Activated naive CD4-positive, alpha-beta T cell (primary cell): ENCODE measurements at places on chromosomes 2 and 18.
A peak's percentile ranks its signal among the peaks of the same experiment; 100 is the strongest.

DNA sequence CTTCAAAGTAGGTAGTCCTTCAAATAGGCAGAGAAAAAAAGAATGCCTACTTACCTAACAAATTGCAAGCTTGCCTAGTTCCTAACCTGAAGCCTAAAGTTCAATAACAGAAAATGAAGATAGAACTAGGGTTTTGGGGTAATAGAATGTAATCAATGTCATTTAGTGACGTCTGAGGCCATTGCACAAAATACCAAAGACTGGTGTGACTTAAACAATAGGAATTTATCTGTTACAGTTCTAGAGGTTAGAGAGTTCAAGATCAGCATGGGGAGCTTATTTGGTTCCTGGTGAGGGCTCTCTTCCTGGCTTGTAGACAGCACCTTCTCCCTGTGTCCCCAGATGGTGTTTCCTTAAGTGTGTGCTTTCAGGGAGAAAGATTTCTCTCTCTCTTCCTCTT is 4.7 kb upstream of the NPC1 start:
- DNase-seq = no peak

DNA sequence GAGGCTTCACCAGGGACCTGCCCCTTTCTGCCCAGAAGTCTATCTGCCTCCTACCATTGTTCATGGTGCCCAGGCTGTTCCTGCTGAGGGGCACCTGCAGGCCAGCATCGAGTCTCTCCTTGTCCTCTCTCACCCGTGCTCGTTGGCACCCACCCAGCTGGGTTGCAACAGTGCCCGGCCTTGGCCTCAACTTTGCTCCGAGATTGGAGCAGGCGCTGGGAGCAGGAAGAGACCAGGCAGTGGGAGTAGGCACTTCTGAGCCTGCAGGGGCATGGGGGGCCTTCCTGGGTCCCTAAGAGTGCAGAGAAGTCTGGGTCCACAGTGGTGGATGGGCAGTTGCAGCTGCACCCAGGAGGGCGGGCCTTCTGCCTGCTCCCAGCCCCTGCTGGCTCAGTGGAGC is 75.6 kb downstream of the NCOA1 start:
- no peak for DNase-seq

DNA sequence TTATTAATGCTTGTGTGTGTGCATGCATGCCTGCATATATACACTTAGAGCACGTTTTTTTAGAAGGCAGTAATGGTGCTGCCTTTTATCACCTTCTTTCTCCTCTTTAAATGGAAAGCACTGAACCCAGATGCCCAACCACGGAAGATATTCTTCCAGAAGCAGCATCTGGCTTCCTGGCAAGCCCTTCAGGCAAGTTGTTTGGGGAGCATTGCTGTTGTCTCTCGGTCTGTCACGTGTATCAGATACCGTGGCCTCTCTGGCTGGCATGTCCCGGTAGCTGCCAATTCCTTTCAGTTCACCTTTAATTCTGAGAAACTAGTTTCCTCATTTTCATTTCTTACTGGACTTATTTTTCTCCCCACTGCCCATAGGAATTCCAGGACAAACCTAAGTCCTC is 587.8 kb downstream of the ARHGAP15 start:
- DNase-seq = no peak

- no peak for DNase-seq
These were observed 109.5 kb downstream of the EIPR1 start for GRCh38 chr2:3267869-3268704.

DNA sequence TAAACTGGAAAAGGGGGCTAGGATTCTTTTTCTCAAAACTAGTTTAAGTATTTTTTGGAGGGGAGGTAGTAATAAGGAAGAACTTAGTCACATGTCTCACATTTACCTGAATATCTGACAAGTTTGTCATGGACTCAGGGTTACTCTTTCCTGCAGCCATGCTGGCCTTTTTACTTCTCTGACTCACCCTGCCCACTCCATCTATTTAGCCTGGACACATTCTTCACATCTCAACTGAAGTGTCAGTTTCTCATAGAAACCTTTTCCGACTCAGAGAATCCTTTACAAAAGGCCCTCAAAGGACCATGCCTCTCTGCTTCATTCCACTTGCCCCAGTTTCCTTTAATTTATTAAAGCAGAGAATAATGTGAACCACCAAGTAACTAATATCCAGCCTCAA is 42.6 kb downstream of the SCN7A start:
- DNase-seq = no peak

GRCh38 chr2:222492683-222493082 is 68.3 kb downstream of the SGPP2 start:
- DNase-seq = no peak

GRCh38 chr18:5309888-5310470 is 14.5 kb upstream of the ZBTB14 start:
- DNase-seq = peak; percentile 16

DNA sequence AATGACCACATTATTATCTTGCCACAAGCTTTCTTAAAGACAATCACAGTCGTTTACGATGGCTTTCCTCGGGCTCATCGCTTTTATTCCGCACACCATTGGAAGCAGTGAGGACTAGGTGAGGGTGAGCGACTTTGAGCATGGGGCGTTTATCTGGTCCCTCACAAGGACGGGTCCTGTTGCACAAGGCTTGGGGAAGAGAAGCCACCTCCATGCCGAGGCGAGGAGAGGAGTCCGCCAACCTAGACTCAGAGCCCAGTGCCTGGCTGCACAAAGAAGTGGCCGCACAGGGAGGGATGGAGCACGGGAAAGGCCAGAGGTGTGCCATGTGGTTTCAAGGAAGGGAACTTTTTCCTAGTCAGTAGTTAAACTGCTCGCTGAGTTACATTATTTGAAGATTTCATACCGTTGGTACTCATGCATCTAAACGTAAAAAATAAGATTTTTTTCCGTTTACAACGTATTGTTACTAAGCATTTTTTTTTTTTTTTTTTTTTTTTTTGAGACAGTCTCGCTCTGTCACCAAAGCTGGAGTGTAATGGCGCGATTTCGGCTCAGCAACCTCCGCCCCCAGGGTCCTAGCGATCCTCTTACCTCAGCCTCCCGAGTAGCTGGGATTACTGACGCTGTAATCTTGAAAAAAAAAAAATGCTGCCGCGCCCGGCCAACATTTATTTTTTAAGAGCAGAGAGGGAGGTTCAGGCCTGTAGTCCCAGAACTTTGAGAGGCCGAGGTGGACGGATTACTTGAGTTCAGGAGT is 849 bp upstream of the CYP27C1 start:
- DNase-seq = no peak

DNA sequence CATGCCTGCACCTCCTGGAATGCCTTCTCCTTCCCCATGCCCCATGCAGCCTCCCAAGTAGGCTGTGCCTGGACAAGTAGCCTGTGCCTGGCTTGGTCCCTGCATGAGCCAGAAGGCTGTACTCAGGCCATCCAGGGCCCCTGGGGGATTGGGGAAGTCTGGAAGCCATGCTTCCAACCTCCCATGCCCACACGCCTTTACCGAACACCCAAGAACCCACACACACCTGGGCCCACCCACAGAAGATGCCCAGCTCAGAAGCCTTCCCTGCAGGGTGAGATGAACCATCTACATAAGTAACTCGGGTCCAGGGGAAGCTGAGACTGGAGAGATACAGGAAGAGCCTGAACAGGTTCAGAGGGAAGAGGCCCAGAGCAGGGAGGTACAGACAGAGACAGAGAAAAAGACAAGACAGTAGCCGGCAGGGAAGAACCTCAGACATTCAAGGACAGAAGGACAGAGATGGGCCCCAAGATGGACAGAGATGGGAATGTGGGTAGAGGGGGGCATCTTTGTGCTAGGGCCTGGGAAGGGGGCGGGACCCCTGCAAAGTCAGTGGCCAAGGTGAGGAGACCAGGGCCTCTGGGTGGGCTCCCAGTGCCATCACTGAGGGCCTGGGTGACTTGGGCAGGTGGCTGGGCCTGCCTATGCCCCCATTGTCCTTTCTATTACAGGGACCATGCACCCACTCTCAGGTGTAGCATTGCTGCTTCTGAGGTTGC is 4.3 kb downstream of the BIN1 start:
- DNase-seq = no peak

GRCh38 chr2:146950361-146950760 is 894.5 kb upstream of the ACVR2A start:
- DNase-seq = no peak

GRCh38 chr2:37812414-37812813 is 112.7 kb upstream of the RMDN2 start:
- DNase-seq = no peak

GRCh38 chr2:187320846-187321245 is 127.2 kb downstream of the CALCRL start:
- no peak for DNase-seq

GRCh38 chr2:45919160-45919650 is 267.7 kb downstream of the PRKCE start:
- DNase-seq = no peak

DNA sequence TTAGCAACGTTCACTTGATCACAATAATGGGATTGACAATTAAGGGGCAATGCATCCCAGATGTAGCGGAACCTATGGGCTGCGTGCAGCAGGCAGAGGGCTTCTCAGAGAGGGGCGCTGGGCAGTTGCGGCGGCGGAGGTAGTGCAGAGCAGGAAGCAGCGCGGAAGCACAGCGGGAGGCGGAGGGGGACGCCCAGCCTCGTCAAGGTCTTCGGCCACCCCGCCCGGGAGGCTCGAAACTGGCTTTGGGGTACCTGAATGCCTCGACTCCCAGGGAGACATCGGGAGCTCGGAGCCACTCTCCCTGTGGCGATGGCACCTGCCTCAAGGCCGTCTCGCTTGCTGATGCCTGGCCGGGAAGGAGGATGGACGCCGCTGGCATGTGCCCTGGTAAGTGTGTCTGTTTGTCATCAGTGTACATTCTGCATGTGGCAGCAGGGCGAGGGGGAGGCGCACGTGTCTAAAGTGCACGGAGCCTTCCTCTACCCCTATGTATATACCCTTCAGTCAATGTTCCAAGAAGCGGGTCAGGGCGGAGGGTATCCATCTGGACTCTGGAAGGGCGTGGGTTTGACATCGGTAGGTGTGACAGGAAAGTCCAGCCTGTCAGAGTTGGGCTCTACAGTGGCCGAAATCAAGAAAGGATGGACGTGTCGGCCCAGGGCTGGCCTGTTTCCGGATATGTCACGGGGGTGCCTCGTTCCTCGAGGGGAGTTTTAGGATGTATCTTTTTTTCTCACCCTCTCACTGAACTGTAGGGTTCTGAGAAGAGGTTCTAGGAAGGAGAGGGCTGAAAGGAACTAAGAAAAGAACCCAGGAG is 7.5 kb upstream of the SP9 start:
- no peak for DNase-seq

GRCh38 chr2:150464270-150464669 is 23.2 kb downstream of the RND3 start:
- DNase-seq = no peak

DNA sequence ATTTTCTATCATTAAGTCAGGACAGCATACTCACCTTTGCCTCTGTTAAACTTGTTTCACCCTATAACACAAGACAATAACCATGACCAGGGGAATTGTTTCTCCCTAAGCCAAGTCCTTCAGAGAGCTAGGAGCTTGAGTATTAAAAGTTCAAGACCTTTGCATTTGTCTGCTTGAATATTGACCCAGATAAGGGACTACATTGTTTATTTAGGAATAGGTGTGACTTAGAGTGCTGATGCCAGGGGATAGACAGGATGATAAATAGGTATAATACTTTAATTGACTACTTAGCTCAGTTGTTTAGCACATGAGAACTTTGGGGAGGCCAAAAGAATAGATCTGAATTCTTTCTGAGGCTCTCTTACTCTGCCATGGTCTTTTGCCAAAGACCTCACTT is 185.8 kb downstream of the FMNL2 start:
- DNase-seq = no peak

- no peak for DNase-seq
These were observed 154.0 kb downstream of the PMAIP1 start for GRCh38 chr18:60053747-60054304.

DNA sequence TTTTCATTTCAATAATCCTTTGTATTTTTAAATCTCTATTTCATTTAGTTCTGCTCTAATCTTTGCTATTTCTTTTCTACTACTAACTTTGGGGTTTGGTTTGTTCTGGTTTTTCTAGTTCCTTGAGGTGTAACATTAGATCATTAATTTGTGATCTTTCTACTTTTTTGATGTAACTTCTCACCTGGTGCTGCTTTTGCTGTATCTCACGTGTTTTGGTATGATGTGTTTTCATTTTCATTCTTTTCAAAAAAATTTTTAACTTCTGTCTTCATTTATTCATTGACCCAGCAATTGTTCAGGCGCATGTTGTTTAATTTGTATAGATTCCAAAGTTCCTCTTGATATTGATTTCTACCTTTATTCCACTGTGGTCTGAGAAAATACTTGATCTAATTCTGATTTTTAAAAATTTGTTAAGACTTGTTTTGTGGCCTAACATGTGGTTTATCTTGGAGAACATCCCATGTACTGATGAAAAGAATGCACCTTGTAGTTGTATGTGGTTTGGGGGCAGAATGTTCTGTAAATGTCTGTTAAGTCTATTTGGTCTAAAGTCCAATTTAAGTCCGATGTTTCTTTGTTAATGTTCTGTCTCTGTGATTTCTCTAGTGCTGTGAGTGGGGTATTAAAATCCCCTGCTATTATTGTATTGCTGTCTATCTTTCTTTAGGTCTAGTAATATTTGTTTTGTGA is 17.3 kb upstream of the MALT1 start:
- DNase-seq = no peak

DNA sequence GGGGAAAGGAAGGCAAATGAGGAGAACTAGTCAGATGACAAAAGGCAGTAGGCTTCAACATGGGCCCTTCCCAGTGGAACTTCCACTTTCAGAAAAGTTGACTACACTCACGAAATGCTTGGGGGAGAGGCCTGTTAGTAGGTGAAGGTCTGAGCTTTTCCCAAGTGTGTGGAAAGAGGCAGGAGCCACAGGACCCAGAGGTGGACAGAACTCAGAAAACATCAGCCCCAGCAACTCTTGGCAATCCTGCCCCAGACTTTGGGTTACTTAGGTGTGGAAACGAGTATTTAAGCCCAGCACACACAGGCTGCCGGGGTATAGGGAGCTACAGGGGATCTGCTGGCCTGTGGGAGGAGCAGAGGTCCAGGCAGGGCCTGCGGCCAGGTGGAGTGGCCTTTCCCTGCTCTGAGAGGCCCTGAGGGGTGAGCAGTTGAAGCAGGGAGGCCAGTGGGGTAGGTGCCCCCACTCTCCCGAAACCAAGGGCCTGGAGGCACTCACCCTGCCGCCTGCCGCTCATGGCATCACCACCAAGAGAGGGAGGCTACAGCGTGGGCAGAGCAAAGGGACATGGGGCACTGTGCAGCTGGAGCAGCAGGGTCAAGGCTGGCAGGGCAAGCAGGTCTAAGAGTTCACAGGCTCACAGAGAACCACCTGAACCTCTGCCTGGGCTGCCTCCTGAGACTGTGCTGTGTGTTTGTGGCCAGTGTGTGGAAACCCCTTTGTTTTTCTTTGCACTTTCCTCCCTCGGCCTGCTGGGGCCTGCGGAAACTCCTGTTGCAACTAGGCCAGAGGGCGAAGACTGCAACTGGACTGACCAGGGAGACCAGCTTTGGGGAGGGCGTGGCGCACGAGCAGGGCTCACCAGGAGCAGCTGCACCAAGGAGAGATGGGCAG is 130.7 kb upstream of the SERTAD2 start:
- no peak for DNase-seq

DNA sequence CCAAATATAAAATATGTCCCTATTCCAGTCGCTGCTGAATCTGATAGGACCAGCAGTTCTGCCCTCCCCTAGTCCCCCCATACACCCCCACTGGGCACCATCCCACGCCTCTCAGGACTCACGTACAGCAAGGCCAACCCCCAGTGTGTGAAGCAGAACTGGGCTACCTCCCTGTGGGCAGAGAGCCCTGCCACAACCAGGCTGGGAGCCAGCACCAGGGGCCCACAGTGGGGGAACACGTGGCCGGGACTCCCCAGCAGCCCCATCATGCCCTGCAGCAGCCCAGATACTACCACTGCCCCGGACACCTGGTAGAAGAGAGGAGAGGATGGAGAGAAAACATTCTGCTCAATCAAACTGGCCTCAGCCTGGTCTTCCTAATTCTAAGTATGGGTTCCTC is 1.3 kb downstream of the SLC23A3 start:
- no peak for DNase-seq
